ENCODE measurements at places on chromosomes 12 and 14. TPM values are rescaled to one million over a fixed set of nuclear protein-coding genes. Genes with fewer than 3 reads are reported as not detected.

The COPS7A gene
- 48.6 TPM for polyA plus RNA-seq

The SUDS3 gene
- polyA plus RNA-seq: 57.5 TPM

The ABHD12B gene
- polyA plus RNA-seq: 0.56 TPM

DNA sequence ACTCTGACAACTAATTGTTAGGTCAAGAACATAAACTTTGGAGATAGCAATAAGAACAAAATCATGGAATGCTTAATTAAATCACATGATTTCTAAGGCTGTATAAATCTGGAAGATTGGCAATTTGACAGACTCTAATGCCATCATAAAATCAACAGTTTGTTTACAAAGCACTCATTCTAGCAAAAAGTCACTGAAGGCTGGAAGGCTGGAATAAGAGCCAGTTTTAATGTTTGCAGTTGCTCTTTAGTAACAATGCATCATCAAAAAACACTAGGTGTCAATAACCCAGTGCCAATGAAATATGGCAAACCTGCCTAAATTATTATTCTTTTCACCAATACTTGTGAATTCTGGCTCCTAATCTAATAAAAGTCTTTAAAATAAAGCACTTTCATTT is 65.0 kb downstream of the NUMB start:
- DNase-seq: no peak

DNA sequence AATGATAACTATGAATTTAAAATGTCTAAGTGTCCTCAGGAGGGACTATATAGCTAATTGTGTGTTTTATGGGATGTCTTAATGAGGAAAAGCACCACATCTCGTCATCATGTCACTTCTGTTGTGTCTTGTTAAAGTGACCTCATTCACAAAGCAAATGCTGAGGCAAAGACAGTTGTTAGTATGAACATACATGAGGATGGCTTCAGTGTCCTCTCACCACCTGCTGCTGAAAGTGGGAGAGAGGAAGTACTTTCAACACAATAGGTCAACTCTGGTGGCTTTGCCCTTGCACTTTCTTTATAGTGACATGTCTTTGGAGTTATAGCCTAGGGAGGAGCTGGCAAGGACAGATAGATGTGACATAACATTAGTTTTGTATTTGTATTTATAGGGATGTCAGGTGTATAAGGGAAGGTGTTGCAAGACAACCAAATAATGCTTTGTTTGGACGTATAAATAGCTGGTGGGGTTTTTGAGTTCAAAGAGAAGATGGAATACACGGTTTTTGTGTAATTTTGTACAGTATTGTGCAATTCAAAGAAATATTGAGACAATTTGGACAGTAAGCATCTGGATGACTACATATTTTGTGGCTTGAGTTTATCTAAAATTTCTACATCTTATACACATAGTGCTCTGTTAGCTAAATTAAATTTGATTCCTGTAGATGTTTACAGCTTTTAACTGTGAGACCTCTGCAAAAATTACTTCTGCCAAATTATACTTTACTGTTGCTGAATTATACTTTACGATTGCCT is 131.7 kb upstream of the ATP2B1 start:
- DNase-seq: peak; percentile 15

- no peak for DNase-seq
These were observed 68.8 kb upstream of the SLC8A3 start for GRCh38 chr14:70257526-70257925.

DNA sequence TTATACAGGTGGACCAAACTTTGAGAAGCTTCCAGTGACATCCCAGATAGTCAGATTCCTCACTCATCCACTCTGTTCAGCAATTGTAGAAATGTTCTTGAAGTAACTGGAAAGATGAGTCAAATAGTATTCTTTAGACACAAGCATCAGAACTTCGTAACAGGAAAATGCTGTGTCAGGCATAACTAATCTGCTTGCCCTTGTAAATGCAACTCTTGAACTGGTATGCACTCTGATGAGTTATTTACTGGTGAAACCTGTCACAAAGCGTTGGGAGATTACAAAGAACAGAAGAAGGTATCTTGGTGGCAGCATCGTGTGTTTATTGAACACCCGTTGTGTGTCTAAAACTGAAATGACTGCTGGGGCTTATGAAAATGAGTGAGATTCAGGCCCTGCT is 10.8 kb upstream of the DUSP6 start:
- DNase-seq: no peak

GRCh38 chr12:119692410-119692809 is 24.5 kb downstream of the PRKAB1 start:
- no peak for DNase-seq

GRCh38 chr12:52139579-52140062 is 52.2 kb downstream of the KRT80 start:
- DNase-seq: no peak

DNA sequence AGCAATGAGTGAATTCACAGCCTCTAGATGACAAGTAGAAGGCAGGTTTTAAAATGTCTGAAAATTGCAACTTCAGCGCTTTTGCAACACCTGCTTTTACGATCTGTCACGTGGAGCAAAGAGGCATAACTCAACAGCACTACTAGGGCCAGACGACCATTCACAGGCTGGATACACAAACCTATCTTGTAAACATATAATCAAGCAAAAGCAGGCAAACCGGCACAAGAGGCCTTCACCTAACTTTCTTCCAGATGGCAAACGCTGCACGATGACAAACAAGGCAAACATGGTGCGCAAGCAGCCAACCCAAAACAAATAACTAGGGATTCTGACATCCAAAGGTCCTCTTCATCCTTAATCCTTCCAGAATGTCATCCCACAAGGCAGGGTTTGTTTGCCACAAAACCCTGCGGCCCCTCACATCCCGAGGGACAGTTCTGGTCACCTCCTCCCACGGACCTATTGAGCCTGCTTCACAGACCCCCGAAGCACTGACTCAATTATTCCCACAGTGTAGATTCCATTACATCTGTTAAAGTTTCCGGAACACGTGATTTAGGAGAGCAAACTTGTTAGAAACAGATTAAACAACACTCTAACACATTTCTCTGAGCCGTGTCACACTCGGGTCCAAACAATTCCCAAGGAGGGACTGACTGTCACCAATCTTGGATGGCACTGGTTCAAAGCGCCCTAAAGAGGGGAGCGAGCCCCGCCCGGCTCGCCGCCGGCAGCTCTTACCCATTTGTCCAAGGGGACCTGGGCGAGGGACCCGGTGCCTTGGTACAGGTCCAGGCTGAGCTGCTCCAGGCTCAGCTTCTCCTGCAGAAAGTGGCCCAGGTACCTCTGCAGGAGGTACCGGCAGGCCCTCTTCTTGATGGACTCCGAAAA is 823 bp downstream of the ATG2B start:
- no peak for DNase-seq

All from right lung (tissue), 10 donors.